Pancreas (tissue), 10 donors: ENCODE measurements at places on chromosomes 6 and 20. TPM values are rescaled to one million over a fixed set of nuclear protein-coding genes. Genes with fewer than 3 reads are reported as not detected.

The ULBP2 gene
- polyA plus RNA-seq, result 0.19 TPM

The ZKSCAN4 gene
- 2.6 TPM for polyA plus RNA-seq

The C6orf141 gene
- 14.5 TPM for polyA plus RNA-seq

The GPR63 gene
- polyA plus RNA-seq, result 0.82 TPM

The STK4 gene
- 5.0 TPM for polyA plus RNA-seq

The SIRPB2 gene
- 0.21 TPM for polyA plus RNA-seq
